Dorsolateral prefrontal cortex (tissue), 122 donors: ENCODE measurements at places on chromosomes 2 and 18.

- no peak for DNase-seq
Measured at GRCh38 chr2:144504218-144504641, 15.7 kb downstream of the ZEB2 start.

GRCh38 chr18:63284173-63284799, 35.3 kb downstream of the BCL2 start:
- DNase-seq, result no peak

GRCh38 chr2:223720367-223720766, 117.0 kb downstream of the AP1S3 start:
- DNase-seq, result no peak

GRCh38 chr2:124250433-124250832, 225.3 kb downstream of the CNTNAP5 start:
- DNase-seq, result no peak

DNA sequence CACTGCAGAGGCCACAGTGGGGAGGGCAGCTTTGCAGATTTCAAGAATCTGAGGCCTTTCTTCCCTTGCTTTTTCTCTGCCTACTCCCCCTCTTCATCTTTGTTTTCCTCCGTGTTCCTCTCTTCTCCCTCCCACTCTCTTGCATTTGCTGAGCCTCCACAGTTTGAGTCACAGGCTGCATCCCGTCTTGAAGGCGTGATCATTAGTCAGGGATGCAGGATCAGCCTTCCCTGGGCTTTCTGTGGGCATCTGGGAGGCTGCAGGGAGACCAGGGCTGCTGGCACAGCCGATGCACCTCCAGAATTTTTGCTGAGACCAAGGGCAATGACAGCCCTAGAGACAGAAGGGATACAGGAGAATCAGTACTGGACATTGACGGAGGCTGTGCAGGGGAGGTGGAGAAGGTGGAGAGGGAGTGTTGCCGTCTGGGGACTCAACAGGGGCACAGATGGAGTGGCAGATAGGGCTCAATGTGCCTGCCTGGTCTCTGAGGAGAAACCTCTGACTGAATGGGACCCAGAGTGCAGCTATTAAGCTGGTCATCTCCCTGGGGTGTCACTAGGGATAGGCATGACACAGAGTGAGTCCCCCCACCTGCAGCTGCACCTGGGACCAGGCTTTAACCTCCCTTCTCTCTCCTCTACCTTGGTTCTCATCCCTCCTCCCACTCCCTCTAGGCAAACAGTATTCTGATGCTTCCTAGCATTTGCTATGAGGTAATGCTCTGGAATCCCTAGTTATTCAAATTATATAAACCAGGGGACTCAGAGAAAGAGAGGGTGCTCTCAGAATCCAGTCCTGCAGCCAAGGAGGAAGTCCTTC, 29.0 kb upstream of the DNAJC27 start:
- peak; percentile 71 for DNase-seq

DNA sequence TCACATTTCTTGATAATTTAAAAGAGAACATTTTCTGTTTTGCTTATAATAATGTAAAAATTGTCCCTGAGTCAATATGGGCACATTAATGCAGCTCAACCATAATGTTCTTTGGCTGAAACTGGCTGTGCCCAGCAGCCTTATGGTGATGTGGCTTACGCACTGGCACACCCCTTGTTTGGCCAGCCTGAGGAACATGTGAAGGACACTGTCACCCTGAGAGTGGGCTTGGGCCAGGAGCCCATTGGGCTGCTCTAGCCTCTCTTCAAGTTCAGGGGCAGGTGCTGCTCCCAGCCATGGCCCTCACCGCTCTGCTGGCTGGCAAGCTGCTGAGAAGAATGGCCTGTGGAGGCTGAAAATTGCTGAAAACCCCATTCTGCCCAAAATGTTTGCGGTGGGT, 37.5 kb downstream of the MRPL33 start:
- no peak for DNase-seq

GRCh38 chr2:185181901-185182300, 556.7 kb upstream of the FSIP2 start:
- no peak for DNase-seq

GRCh38 chr2:162524192-162524591, 180.3 kb downstream of the GCA start:
- DNase-seq, result no peak

GRCh38 chr18:49162226-49162864, 211.6 kb upstream of the SMAD7 start:
- DNase-seq, result no peak

DNA sequence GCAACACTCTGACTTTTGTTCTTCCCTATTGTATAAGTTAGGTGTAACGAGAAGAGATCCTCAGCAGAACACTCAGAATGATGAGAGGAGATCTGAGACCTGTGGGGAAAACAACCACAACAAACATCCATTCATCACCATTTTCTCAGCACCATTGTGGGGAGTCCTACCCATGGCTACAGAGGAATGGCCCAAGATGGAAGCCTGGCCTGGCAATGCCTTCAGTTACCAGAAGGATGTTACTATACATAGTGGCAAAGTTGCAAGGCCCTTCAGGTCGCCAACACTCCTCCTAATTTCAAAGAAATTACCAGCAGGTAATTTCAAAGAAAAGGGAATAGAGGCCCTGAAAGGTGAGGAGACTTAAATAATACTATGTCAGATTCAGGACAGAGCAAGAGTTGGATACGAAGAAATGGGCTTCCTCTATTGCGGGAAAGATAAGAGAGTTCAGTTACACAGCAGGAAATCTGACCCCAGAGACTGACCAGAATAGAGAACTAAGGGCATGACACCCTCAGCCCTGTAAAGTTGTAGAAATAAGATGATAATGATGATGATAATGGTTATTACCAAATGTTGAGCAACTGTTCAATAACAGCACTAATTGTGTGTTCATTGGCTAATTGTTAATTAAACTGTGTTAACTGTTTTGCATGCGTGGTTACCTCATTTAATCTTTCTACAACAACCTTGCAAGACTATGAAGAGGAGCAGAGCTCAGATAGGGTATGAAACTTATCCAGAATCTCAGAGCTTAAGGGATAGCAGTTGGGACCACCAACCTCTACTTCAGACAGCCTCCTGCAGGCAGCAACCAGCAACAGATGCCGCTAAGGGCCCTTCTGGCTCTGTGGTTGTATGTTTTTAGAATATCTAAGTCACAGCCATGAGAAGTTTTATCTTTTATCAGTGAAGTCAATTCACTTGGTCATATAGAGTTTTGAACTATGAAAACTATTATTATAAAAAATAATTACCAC, 37.5 kb downstream of the DHRS9 start:
- DNase-seq, result no peak

GRCh38 chr2:22855761-22856184, 529.2 kb upstream of the KLHL29 start:
- DNase-seq, result peak; percentile 58

- no peak for DNase-seq
Measured at GRCh38 chr2:23420840-23421476, 36.0 kb downstream of the KLHL29 start.

DNA sequence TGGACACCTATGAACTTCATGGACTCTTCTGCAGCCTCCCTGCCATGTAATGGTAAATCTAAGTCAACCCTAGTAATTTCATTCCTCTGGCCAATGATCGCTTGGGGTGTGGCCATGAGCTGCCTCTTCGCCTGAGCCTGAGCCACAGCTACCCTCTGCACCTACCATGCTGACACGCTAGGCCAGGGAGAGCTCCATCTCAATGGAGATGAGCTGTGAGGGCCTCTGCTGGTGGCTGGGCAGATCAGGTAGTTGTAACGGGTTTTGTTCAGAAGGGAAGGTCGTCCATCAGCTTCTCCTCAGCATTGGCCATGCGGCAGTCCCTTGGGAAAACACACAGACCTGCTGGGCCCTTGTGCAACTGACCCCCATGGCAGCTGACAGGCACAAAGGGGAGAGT, 24.4 kb downstream of the MPHOSPH10 start:
- no peak for DNase-seq

DNA sequence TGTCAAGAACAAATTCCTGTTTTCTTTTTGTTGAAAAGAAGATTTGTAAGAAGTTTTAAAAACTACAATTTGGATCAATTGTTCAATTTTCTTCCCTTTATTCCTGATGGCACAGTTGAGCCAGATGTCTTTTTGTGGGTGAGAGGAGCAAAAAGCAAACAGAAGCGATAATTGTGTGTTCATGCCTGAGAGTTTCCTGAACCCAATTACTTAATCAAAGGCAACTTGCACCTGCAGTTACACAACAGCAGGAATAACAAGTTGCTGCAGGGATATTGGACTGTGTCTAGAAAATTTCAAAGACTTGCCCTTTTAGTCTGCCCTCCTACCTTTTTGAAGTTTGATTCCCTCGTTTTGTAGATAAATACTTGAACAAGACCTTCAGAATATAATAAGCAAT, 383.6 kb downstream of the DSEL start:
- DNase-seq, result no peak

- DNase-seq, result no peak
Measured at GRCh38 chr2:190666895-190667294, 18.0 kb downstream of the NAB1 start.

GRCh38 chr2:54957321-54957999, 92.8 kb downstream of the RTN4 start:
- DNase-seq, result no peak

- no peak for DNase-seq
Measured at GRCh38 chr2:7567646-7568045, 650.4 kb downstream of the RNF144A start.

DNA sequence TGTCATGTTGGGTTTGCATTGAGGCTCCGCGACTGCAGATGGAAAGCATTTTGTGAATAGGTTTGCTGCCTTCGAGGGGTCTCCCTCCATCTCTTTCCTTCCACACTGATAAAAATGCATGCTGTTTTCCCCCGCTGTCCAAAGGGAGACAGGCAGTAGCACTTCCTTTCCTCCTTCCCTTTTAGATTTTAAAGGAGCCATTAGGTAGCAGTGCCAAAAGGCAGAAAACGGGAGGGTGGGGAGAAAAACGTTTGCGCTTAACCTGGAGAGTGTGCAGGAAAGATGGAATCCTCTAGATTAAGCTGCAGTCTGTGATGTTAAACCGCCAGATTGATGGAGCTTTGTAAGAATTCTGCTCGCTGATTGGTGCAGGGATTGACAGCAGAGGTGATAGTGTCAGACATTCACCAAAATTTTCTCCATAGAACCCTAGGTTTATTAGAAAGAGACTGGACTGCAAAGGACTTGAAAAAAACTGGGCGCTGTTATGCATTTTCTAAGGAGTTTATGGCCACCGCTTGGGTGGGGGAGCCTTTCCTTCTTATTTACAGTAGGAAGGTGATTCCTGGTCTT, 688 bp downstream of the MAPRE2 start:
- peak; percentile 33 for DNase-seq
